Ovary (tissue), 10 donors: ENCODE measurements at places on chromosomes 12 and 14. TPM values are rescaled to one million over a fixed set of nuclear protein-coding genes. Genes with fewer than 3 reads are reported as not detected.

DNA sequence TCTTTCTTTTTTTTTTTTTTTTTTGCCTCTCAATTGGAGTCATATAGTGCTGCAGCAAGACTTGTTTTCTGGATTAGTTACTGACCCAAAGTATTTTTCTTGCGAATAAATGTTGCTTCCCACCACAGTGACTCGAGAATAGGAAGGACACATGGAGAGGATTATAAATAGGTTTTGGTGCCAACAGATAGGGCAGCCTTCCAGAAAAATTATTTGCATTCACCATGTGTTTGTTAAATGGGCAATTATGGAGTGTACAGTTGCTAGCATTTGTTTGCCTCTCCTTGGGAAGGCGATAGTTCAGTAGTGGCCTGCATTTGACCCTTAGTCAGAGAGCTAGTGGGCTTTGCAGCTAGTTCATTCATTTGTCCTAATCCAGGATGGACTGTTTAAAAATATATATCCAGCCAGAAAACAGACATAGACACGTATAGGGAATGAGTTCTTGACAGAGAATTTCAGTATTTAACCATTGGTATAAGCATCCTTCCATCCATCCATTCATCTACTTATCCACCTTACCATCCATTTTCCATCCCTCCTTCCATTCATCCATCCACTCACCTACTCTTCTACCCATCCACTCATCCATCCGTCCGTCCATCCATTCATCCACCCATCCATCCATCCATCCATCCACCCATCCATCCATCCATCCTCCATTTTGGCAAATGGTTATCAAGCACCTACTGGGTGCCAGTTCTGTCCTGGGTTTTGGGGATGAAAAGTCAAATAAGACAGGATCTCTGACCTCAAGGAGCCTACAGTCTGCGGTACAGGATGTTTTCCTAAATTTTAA, 67.5 kb downstream of the CHST11 start:
- peaks cover 6% of the 10 kb centered on the region for H3K4me1 ChIP-seq
- no peaks in the 10 kb centered on the region for H3K36me3 ChIP-seq
- no peak for DNase-seq

DNA sequence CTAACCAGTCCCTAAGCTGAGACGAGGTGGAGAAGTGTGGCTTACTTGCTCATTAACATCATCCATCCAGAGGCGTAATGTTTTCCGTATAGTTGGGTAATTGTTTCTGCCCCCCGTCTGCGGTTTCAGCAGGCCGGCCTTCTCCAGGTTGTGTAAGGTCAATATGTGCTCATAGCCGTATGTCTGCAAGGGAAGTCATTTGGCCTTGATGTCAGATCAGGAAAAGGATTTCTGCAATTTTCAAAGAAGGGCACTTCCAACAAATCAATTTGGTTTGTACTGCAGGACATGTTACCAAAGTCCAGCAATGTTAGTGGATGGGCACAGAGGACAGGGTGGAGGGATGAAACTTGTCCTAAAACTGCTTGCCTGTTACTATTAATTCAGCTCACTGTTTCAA, 9.9 kb upstream of the DIABLO start:
- H3K4me3 ChIP-seq, result no peak overlapping the region
- no peaks in the 10 kb centered on the region for H3K36me3 ChIP-seq
- H3K27me3 ChIP-seq, result no peaks in the 10 kb centered on the region
- H3K27ac ChIP-seq, result no peak overlapping the region
- H3K4me1 ChIP-seq, result no peaks in the 10 kb centered on the region

DNA sequence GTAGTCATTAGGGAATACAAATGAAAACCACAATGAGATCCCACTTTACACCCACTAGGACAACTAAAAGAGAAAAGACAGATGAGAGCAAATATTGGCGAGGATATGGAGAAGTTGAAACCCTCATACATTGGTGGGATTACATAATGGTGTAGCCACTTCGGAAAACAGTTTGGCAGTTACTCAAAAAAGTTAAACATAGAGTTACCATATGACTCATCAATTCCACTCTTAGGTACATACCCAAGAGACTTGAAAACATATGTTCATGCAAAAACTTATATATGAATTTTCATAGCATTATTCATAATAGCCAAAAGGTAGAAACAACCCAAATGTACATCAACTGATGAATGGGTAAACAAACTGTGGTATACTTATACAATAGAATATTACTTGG, 27.1 kb downstream of the ALDH1L2 start:
- no peak for DNase-seq
- H3K4me1 ChIP-seq, result peaks cover 1% of the 10 kb centered on the region
- no peak overlapping the region for H3K4me3 ChIP-seq
- H3K36me3 ChIP-seq, result no peaks in the 10 kb centered on the region

- H3K27ac ChIP-seq, result no peak overlapping the region
- H3K27me3 ChIP-seq, result no peaks in the 10 kb centered on the region
- no peak overlapping the region for H3K4me3 ChIP-seq
- no peaks in the 10 kb centered on the region for H3K36me3 ChIP-seq
- no peak for DNase-seq
Measured at GRCh38 chr14:33331176-33331949, 392.7 kb downstream of the NPAS3 start.

- no peaks in the 10 kb centered on the region for H3K36me3 ChIP-seq
- H3K4me1 ChIP-seq, result peaks cover 5% of the 10 kb centered on the region
- no peak for DNase-seq
- H3K27me3 ChIP-seq, result no peaks in the 10 kb centered on the region
- no peak overlapping the region for H3K27ac ChIP-seq
- H3K4me3 ChIP-seq, result no peak overlapping the region
Measured at GRCh38 chr14:75016815-75017214, 14.1 kb downstream of the EIF2B2 start.

GRCh38 chr12:8912914-8913313, 1.4 kb upstream of the PHC1 start:
- H3K27me3 ChIP-seq, result no peaks in the 10 kb centered on the region
- no peak overlapping the region for H3K4me3 ChIP-seq
- no peaks in the 10 kb centered on the region for H3K36me3 ChIP-seq
- no peak for DNase-seq
- peak overlapping the region; percentile 95 for H3K27ac ChIP-seq

GRCh38 chr14:57833323-57833722, 32.6 kb downstream of the SLC35F4 start:
- H3K27me3 ChIP-seq, result no peaks in the 10 kb centered on the region
- H3K4me1 ChIP-seq, result no peaks in the 10 kb centered on the region
- no peak overlapping the region for H3K27ac ChIP-seq
- no peak for DNase-seq
- H3K36me3 ChIP-seq, result no peaks in the 10 kb centered on the region

DNA sequence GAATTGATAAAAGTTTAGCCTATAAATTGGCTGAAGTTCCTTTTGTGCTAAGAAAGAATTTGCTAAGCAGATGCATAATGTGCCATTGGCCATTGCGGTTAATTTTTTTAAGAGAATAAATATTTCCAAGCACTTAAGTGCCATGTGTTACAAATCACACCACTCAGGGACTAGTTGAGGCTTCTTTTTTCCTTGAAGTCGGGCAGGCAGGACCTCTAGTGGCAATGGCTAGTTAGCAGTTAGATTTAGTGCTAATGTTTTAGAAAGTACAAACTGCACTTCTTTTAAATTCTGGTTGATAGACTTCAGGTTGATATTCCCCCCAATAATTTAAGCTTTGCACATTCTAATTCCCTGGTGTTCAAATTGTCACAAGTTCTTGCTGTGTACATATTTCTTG, 294.3 kb downstream of the APAF1 start:
- H3K27ac ChIP-seq, result no peak overlapping the region
- H3K27me3 ChIP-seq, result no peaks in the 10 kb centered on the region
- DNase-seq, result no peak
- H3K4me3 ChIP-seq, result no peak overlapping the region

GRCh38 chr12:123483602-123484248, 25.8 kb downstream of the SNRNP35 start:
- no peak overlapping the region for H3K27ac ChIP-seq
- no peak for DNase-seq
- no peaks in the 10 kb centered on the region for H3K27me3 ChIP-seq
- no peaks in the 10 kb centered on the region for H3K36me3 ChIP-seq
- no peaks in the 10 kb centered on the region for H3K4me1 ChIP-seq

DNA sequence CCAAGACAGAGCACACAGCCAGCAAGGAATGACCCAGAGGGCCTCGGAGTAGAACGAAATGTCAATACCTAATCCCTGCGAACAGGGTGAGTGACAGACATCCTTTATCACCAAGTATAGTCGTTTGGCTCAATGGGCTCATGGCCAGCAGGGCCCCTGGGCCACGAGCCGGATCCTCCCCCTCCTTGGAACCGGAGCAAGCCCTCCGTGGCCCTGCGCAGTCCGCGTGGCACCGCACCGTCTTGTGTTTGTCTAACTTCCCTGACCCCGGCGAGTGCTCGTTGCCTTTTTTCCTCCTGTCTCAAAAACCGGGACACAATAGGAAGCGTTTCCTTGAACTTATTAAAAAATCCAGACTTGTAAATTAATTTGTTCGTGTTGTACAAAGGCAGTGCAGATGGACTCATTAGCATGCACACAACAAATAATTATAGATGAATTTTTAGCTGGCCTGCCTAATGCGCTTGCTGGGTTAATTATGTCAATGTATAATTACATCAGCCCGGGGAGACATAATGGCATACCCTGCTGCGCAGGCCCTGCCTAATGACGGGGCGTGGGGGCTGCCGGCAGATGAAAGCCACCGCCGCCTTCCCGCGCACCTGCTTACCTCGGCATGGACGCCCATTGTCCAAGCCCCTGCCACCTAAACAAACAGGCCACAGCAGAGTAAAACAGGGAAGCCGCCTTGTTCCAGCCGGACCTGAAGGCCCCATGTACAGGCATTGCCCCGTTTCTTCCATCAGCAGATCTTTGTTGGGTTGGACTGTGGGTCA, 81.6 kb downstream of the PHETA1 start:
- no peak for DNase-seq
- H3K27me3 ChIP-seq, result no peaks in the 10 kb centered on the region
- no peak overlapping the region for H3K27ac ChIP-seq
- no peak overlapping the region for H3K4me3 ChIP-seq

GRCh38 chr12:1843641-1844005, 23.3 kb downstream of the LRTM2 start:
- H3K4me3 ChIP-seq, result no peak overlapping the region
- H3K27me3 ChIP-seq, result no peaks in the 10 kb centered on the region
- no peak overlapping the region for H3K27ac ChIP-seq
- peak; percentile 8 for DNase-seq

DNA sequence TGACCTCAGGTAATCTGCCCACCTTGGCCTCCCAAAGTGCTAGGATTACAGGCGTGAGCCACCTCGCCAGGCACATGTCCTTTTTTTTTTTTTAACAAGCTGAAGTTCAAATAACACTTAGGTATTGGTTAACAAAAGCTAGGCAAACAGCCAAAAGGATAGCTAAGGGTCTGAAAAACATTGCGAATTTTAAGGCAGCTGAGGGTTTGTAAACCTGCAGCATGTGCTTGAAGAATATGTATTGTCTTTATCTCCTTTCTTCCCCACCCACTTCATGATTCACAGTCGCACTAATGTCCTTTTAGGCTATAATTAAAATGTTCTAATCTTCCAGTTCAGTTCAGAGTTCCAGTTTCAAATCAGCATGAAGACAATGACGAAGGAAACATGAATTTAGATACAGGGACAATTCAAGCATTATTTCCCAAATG, 30.1 kb upstream of the CERS5 start:
- no peak overlapping the region for H3K4me3 ChIP-seq
- no peak overlapping the region for H3K27ac ChIP-seq
- DNase-seq, result no peak
- H3K36me3 ChIP-seq, result no peaks in the 10 kb centered on the region
- no peaks in the 10 kb centered on the region for H3K27me3 ChIP-seq
- H3K4me1 ChIP-seq, result no peaks in the 10 kb centered on the region

DNA sequence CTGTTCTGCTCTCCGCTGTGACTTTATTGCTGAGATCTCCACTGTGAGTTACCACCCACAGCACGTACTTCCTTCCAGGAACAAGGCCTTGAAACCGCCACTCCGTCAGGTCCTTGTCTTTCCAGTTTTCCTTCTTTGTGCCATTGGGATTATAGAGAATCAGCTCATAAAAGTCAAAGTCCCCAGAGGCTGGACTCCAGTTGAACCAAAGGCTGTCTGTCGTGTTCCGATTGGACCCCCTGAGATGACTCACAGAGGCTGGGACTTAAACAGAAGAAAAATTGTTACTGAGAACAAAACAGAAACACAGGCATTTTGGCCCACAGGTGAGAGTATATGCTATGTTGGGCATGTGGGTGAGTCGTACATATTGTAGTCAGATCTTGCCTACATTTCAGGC, 76.6 kb downstream of the PTPRB start:
- no peak for DNase-seq
- H3K4me1 ChIP-seq, result no peaks in the 10 kb centered on the region
- no peaks in the 10 kb centered on the region for H3K27me3 ChIP-seq
- H3K36me3 ChIP-seq, result no peaks in the 10 kb centered on the region

- H3K4me3 ChIP-seq, result no peak overlapping the region
- no peaks in the 10 kb centered on the region for H3K36me3 ChIP-seq
- DNase-seq, result no peak
- no peaks in the 10 kb centered on the region for H3K27me3 ChIP-seq
- no peak overlapping the region for H3K27ac ChIP-seq
Measured at GRCh38 chr12:103780992-103781391, 60.0 kb downstream of the NT5DC3 start.

GRCh38 chr12:27528788-27529187, 4.8 kb downstream of the PPFIBP1 start:
- no peaks in the 10 kb centered on the region for H3K27me3 ChIP-seq
- no peak overlapping the region for H3K27ac ChIP-seq
- peaks cover 27% of the 10 kb centered on the region for H3K4me1 ChIP-seq

GRCh38 chr12:132584429-132584828, 26.0 kb downstream of the LRCOL1 start:
- no peaks in the 10 kb centered on the region for H3K36me3 ChIP-seq
- no peak overlapping the region for H3K4me3 ChIP-seq
- no peak for DNase-seq
- no peaks in the 10 kb centered on the region for H3K27me3 ChIP-seq

GRCh38 chr12:76022506-76022905, 9.1 kb downstream of the PHLDA1 start:
- DNase-seq, result no peak
- H3K36me3 ChIP-seq, result no peaks in the 10 kb centered on the region
- no peak overlapping the region for H3K4me3 ChIP-seq
- H3K27me3 ChIP-seq, result no peaks in the 10 kb centered on the region
- no peak overlapping the region for H3K27ac ChIP-seq
- H3K4me1 ChIP-seq, result no peaks in the 10 kb centered on the region

- H3K36me3 ChIP-seq, result no peaks in the 10 kb centered on the region
- H3K4me3 ChIP-seq, result no peak overlapping the region
Measured at GRCh38 chr12:119154435-119154818, 24.3 kb upstream of the HSPB8 start.

GRCh38 chr12:19867970-19868369, 428.7 kb downstream of the AEBP2 start:
- no peak overlapping the region for H3K4me3 ChIP-seq
- no peaks in the 10 kb centered on the region for H3K27me3 ChIP-seq
- no peak overlapping the region for H3K27ac ChIP-seq
- no peaks in the 10 kb centered on the region for H3K4me1 ChIP-seq
- DNase-seq, result no peak
- no peaks in the 10 kb centered on the region for H3K36me3 ChIP-seq

The KRT72 gene
- total RNA-seq, result not detected

The CDKN1B gene
- total RNA-seq, result 69.2 TPM

The PKP2 gene
- 26.9 TPM for total RNA-seq

The BEGAIN gene
- total RNA-seq, result 5.2 TPM

The IFT81 gene
- 16.6 TPM for total RNA-seq

The TAS2R30 gene
- total RNA-seq, result 2.8 TPM

The AICDA gene
- not detected for total RNA-seq

The MSI1 gene
- 3.8 TPM for total RNA-seq

The EML5 gene
- total RNA-seq, result 59.4 TPM

The CATSPERB gene
- total RNA-seq, result 0.57 TPM
